ENCODE measurements at places on chromosomes 5 and 9.

DNA sequence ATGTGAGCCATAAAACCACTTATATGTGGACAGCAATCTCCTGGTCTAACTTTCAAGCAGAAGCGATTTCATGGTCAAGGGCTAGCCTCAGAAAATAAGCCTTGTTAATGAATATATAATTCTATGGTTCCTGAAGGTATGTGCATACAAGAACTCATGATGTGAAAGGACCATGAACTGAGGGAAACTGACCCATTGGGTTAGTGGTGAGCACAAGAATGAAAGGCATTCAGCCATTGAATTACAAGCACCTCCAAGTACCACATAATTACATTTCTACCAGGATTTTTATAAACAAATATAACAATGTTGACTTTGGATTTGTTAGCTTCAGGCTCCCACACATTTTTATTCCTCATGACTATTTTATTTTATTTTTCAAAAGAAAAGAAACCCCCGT, 459.0 kb downstream of the TLE4 start:
- no peak for DNase-seq

DNA sequence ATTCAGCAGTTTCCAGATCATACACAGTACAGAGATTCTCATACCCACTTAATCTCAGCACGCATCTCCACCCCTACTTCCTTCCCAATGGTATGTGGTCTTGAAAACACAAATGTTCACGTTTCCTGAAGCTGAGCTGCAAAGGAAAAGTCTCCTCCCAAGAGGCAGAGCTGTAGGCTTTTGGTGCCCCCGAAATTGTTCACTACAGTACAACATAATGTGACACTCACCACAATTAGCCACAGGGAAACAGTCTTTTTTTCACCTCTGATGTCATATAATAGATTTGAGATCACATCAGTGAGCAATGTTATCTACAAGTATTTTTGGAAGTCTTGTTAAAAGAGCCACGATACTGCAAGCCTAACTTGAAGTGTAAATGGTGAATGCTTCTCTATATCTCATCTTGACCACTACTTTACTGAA, 40.2 kb downstream of the NFIB start:
- no peak for DNase-seq

GRCh38 chr5:175443514-175444059, 395 bp downstream of the DRD1 start:
- no peak for DNase-seq

- no peak for DNase-seq
These were observed 428.8 kb downstream of the ARHGEF28 start for GRCh38 chr5:74054641-74055421.

- DNase-seq: no peak
These were observed 37.2 kb downstream of the PAPPA start for GRCh38 chr9:116190637-116191396.

DNA sequence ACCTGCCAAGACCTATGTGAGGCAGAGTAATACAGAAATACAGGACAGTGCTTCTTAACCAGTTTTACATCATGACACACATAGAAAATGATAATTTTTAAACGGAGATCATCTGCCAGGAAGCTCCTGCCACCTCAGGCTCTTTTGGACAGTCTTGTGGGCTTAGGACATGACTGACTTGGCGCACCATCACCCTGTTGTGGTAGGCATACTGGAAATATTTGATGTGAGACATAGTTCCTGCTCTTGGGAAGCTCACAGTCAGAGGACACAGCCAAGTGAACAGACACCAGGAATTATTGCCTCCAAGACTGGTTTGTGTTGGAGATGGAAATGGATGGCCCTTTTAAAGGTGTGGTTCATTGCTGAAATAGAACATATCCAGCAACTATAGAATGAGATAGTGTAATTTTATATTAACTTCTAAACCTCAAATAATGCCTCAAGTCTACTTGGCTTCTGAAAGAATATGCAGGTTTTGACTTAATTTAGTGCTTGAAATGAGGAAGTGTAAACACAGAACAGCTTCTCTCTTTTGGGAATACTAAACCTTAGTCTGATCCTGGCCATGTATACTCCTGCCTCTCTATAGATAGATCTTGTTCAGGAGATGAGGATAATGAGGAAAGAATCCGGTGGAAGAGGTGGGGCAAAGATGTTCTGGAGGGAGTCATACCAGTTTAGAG, 19.7 kb downstream of the CPEB4 start:
- DNase-seq: no peak

DNA sequence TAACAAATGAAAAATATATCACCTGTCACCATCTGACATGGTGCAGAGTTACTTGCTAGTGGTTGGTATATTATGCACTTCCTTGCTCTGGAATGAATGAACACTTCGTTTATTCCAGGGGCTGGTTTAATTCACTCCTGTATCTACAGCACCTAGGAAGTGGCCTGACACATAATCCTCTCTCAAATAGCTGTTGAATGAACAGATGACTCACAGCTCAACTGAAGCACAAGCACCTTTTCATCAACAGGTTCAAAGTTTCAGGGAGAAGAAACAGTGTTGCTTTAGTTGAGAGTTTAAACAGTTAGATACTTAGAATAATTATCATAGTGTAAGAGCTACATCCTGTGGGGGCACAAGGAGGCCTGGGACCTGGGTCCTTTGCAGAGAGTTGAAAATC, 135.0 kb upstream of the DAP start:
- DNase-seq: no peak

DNA sequence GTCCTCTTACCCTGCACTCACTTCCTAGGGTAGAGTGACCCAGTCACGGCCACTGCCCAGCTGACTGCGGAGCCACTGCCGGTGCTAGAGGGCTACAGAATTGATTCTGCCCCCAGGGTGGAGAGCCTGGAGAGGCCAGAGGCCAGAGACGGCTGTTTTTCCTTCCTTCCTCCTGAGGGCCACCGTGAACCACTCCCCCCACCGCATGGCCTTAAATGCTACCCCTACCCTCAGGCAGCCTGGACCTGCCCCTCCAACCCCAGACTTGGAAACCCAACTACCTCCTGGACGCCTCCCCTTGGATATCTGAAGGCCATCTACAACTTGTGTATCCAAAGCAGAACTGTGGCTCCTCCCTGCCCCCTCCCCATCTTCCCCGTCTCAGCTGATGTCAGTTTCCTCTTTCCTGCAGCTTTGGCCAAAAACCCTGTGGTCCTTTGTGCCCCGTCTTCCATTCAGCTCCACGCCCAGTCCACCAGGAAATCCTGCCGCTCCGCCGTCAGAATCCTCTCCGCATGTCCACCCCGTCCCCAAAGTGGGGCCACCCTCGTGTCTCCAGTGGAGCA, 16.3 kb downstream of the SH2D3C start:
- no peak for DNase-seq

GRCh38 chr5:39253196-39253595, 33.8 kb upstream of the FYB1 start:
- DNase-seq: no peak

- no peak for DNase-seq
These were observed 401.8 kb downstream of the ARHGEF28 start for GRCh38 chr5:74027732-74028338.

GRCh38 chr9:91589101-91589553, 165.5 kb upstream of the NFIL3 start:
- no peak for DNase-seq

DNA sequence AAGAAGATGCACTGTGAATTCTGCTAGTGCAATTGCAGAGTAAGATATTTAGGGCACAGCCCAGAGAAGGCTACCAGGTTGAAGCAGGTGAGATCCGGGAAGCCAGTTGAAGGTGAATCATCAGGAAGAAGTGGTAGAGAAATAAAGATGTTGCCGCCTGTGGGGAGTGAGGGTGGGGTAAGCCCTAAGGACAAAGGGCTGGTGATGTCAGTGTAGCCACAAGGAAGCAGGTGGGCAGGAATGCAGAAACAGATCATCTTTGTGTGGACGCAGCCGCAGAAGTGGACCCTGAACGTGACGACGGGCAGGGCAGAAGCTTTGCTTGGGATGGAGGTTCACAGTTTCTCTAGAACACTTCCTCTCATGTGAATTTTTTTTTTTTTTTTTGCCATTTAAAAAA, 164.2 kb downstream of the ACTL7B start:
- no peak for DNase-seq

DNA sequence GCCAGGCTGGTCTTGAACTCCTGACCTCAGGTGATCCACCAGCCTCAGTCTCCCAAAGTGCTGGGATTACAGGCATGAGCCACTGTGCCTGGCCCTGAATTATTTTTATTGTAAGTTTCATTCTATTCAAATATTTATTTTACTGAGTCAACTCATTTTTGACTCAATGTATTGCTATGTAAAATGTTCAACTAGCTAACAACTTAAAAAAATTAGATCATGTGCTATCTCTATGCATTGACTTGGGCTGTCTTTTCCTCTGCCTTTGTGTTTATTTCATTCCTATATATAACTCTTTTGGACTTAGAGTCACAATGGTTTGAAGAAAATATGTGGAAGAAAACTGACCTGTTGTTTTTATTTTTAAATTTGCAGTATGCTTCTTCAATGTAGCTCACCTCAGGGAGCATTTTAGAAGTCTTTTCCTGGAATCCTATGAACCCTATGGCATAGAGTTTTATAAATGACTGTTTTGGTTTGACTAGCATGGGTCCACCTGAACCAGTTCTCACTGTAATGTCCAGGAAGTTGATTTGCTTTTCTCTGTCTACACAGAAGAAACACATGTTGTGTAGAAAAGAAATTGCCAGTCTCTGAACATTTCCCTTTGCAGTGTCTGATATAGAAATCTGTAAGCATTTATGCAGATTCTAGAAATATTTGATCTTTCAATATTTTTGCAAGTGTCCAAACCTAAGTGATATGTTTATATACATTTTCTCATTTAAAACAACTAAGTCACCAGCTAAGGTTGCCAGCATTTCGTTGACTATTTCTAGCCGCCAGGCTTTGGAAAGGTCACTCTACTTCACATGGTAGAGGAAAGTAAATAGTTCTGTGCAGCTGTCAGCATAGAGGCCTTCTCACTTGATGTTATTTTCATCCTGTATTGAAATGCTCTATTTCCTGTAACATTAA, 138.8 kb downstream of the PCSK1 start:
- no peak for DNase-seq

- DNase-seq: no peak
These were observed 91.8 kb upstream of the CXCL14 start for GRCh38 chr5:135670588-135670987.

GRCh38 chr5:141476132-141476911, 556 bp downstream of the PCDHGC3 start:
- no peak for DNase-seq

DNA sequence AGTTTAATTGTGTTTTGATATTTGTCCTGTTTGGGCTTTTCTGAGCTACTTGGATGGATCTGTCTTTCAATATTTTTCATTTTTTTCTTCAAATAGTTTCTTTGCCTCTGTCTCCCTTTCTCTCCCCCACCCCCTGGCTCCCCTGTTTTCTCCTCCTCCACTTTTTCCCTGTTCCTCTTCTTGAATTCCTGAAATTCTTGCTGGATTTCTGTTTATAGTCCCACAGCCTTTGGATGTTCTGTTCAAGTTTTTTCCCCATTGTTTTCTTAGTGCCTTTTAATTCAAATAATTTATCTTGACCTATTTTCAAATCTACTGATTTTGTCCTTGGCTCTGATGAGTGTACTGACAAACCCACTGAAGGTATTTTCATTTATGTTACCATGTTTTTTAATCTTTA, 113.0 kb downstream of the VPS13A start:
- DNase-seq: no peak

GRCh38 chr5:73116506-73116905, 3.9 kb upstream of the TMEM171 start:
- no peak for DNase-seq

DNA sequence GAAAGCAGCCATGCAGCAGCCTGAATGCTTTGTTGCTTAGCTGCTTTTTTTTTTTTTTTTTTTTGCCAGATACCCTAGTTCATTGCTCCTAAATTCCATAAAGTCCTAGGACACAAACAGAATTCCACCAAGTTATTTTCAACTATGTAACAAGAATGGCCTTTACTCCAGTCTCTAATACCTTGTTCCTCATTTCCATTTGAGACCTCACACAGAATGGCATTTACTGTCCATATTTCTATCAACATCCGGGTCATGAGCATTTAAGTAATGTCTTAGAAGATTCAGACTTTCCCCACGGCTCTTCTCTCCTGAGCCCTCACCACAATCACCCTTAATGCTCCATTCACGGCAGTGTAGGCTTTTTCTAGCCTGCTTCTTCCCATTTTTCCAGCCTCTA, 31.7 kb upstream of the FBXW11 start:
- DNase-seq: no peak

- DNase-seq: no peak
These were observed 145.3 kb downstream of the PAPPA start for GRCh38 chr9:116298878-116299391.

DNA sequence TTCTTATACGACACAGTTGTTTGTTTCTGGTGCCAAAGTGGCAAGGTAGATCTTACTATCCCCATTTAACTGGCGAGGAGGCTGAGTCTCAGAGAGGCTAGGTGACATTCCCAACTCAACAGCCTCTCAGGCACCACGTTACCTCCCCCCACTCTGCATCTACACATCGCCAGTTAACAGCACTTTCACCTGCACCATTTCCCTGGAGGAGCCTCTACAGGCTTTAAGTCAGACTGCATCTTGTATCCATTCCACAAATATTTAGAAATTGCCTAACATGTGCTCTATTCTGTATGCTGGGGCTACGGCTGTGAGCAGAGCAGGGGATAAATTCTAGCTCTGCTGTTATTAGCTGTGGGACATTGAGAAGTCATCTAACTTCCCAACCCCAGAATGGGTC, 168.6 kb downstream of the INSYN2B start:
- DNase-seq: no peak

GRCh38 chr5:33565324-33565723, 124.6 kb downstream of the TARS1 start:
- DNase-seq: no peak

DNA sequence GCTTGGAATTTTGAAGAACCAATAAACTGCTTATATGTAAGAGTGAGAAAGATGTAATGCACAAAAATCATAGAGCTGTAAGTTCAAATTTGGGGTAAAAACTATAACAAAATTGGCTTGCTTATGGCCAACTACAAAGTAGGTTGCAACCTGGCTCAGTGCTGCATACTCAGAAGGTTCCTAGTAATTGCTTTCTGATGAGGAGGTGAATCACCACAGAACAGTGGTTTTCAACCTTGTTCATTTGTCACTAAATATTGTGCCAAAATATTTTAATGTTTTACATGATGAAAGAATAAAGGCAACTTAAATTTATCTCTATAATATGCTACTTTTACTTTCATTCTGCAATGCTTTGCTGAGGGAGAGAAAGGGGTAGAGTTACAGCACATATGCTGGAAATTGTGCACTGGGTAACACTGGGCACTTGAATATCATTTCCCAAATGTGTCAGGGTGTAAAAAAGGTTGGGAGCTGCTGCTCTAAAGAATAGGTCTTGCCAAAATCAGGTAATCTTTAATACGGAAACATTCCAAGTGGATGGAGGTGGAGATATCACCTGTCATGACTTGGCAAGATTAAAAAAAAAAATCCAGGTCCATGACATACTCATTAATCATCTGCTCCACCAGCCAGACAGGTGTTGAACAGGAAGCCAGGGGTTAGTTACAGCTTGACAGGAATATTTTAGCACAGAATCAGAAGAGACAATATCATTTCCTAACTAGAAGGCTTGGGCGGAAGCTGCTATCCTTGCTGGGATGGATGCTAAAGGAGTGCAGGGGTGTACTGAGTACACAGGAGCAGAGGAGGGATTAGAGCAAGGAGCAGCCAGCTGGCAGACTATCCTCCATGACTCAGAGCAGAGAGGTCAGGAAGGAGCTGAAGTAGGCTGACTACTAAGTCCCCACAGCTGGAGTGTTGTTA, 34.6 kb upstream of the CCL21 start:
- no peak for DNase-seq

All from stimulated activated CD4-positive, alpha-beta T cell treated with anti-CD3 and anti-CD28 coated beads, Interleukin-15, amount 100 ng/mL, for 48 hours (primary cell).